Fibroblast of the aortic adventitia (primary cell): ENCODE measurements at places on chromosomes 3 and 15. TPM values are rescaled to one million over a fixed set of nuclear protein-coding genes. Genes with fewer than 3 reads are reported as not detected.

DNA sequence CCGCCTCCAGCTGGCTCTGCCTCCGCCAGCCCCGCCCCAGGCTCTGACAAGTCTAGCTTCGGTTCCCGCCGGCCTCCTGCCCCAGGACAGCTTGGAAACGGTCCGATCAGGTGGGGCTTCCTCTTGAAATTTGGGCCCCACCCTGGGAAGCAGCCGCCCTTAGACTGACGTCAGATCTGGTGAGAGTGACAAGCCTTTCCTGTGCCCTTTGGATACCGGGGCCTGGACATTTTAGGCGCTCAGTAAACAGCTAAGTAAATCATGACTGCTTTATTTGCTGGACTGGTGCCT lies 378 bp upstream of the HYAL3 start:
- DNase-seq = no peak

The RBM5 gene
- total RNA-seq = 104 and 142 TPM in 2 replicates

- DNase-seq = peak; percentile 57
Observed at GRCh38 chr3:151974067-151974466, 100.6 kb downstream of the SUCNR1 start.

DNA sequence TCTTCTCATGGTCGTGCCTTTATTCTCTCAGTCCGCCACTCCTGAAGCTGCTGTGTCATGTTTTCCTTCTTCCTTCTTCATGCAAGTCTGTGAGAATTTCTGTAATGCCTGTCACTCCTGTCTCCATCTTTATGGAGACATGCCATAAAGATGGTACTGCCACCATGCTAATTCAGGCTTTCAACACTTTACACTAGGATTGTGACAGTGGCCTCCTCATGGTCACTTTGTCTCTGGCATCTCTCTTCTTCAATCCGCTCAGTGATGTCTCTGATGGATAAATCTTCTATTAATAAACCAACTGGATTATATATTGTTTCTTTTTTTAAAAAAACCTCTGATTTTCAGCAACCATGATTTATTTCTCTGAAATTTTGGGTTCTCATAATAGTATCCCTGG lies 18.1 kb downstream of the PPM1L start:
- DNase-seq = no peak
